Hematopoietic multipotent progenitor cell treated with erythropoietin and hydrocortisone succinate and interleukin-3 and kit ligand, for 4 days (in vitro differentiated cells): ENCODE measurements at places on chromosomes 7 and 10.
A peak's percentile ranks its signal among the peaks of the same experiment; 100 is the strongest.

- no peak for DNase-seq
These were observed 102.6 kb downstream of the PLXDC2 start for GRCh38 chr10:19918794-19919193.

DNA sequence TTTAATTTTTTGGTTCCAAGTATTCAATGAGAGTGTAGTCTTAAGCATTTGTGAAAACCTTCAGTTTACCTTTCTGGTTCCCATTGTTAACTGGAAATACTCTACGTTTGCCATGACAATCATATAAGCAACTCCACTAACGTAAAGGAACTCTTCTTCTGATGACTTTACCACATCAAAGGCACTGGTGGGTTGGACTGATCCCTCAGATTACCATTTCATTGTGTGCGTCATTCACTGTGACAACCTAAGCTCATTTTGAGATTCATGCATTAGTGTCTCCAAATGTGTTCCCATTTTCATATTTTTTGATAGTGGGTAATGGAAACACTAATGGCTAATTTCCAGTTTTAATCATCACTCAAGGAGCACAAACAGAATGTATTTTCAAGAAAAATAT, 119.9 kb upstream of the COL1A2 start:
- no peak for DNase-seq

- DNase-seq, result no peak
These were observed 8.0 kb downstream of the DLX5 start for GRCh38 chr7:97016381-97017191.

DNA sequence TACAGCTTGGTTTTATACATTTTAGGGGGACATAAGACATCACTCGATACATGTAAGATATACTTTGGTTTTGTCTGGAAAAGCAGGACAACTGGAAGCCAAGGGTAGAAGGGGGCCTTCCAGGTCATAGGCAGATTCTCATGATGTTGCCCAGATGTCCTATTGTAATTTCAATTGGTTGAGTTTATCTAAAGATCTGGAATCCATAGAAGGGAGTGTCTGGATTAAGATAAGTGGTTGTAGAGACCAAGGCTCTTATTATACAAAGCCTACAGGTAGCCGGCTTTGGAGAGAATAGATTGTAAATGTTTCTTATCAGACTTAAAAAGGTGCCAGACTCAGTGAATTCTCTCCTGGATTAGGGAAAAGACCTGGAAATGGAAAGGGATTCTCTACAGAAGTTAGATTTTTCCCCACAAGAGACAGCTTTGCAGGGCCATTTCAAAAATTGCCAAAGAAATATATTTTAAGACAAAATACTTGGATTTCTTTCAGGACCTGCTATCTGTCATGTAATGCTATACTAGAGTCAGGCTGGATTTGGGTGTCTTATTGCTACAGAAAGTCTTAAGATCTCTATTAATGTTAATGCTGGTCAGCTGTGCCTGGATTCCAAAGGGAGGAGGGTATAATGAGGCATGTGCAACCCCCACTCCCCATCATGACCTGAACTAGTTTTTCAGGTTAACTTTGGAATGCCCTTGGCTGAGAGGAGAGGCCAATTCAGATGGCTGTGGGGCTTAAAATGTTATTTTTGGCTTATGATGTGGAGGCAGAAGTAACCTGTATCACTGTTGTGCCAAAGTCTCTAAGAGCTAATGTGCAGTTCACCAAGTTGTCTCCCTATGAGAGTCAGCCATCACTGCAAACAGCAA, 511.1 kb upstream of the C7orf33 start:
- DNase-seq, result no peak

GRCh38 chr10:58514111-58514770, 1.6 kb downstream of the BICC1 start:
- no peak for DNase-seq

DNA sequence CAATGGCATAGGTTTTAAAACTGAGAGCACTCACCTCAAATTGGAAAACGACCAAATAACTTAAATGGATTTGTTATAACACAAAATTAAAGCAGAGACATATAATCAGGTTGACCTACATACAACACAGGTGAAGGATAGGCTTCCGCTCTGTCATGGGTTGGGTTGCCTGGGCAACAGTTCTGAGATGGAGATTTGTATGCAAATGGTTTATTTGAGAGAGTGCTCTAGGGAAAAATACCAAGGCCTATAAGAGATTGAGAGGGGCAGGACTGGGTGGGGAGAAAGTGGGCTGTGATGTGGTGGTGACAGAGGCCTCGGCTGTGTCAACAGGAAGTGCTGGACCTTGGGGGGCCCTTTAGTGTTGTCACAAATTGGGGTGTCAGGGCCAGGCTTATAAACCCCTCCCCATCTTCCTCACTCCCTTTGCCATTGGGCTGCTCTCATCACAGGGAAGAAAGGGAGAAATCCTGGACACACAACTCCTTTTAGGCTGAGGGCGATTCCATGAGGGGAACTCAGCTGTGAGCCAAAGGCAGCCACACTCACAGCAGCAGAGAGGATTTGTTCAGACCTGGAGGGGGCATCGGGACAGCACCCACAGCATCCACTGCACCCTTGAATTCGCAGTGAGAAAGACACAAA, 105.4 kb upstream of the LYZL1 start:
- DNase-seq, result no peak

- DNase-seq, result no peak
These were observed 673.8 kb downstream of the INHBA start for GRCh38 chr7:41029072-41029499.

DNA sequence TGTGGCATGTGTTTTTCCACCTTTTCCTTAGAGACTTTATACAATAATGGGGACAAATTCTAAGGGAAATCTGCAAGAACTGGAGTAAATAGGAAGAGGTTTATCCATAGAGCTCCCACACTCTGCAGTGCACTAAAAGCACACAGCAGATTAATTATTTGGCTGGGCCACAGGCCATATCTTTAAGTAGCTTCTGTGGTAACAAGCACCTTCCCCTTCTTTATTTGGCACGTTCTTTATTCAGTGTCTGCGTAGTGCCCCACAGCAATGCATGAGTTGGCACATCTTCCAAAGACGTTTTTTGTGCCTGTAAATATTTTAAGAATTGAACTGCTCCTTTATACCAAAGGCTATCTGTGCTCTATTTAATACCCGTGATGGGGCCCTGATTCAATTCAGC, 104.9 kb upstream of the MBL2 start:
- DNase-seq, result peak; percentile 56

DNA sequence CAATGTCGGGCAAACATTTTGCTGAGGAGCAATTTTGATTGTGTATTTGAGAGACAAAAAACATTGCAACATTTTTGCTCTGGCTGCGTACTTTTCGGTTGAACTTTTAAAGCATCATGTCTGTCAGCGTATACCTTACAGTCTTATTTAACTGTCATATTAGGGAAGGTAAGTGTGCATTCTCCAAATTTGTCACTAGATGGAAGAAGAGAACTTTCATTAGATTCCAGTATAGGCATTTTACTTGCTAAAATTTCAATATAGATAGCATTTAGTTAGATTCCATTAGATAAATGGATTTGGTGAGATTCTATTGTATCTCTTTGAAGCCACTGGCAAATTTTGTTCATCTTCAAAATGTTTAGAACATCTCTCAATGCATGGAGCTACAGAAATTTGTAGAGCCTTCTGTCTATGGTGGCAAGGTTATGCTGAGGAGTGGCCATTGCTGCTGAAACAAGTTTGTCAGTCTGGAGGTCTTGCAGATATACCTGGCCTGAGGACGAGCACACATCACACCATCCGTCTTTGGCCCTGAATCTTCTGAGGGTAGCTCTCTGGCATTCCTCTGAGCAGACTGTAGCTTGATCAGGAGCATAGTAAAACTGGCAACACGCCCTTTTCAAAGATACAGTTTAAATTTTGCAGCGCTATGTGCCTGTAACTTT, 437.5 kb upstream of the MBL2 start:
- DNase-seq, result peak; percentile 38

DNA sequence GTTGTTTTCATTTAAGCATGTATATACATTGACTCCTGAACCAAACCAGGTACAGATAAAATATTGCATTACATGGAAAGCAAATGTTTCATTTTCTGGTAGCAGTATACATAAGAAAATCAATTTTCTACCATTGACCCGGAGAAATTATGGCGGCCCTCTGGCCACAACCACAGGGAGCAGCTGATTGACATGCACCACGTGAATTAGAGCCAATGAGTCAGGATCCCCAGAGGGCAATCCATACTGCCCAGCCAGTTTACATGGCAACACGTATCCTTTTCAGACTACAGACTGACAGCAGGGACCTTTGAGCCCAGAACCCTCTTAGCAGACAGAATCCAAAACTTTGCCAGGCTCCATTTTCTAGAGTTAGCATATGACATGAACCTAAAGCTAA, 272.2 kb upstream of the NEBL start:
- DNase-seq, result no peak
